Lung microvascular endothelial cell (primary cell): ENCODE measurements at places on chromosomes 3 and 15. TPM values are rescaled to one million over a fixed set of nuclear protein-coding genes. Genes with fewer than 3 reads are reported as not detected.

Gene SEMA4B
- 4.6 and 11.1 TPM in 2 replicates for total RNA-seq

Gene SLC38A3
- under 0.01 TPM in 1 of 2 replicates, not detected in the other for total RNA-seq

Gene CYP11A1
- not detected in 2 replicates for total RNA-seq

Gene CFAP91
- 0.22 TPM in 1 of 2 replicates, not detected in the other for total RNA-seq

Gene ADAMTS9
- 20.6 and 21.1 TPM in 2 replicates for total RNA-seq

Gene IL20RB
- total RNA-seq = 0.22 and 0.79 TPM in 2 replicates

Gene CYP8B1
- not detected in 2 replicates for total RNA-seq

Gene OSTN
- total RNA-seq = not detected in 2 replicates

Gene PDZRN3
- under 0.01 TPM in 1 of 2 replicates, not detected in the other for total RNA-seq

Gene RPS27L
- total RNA-seq = 300 and 306 TPM in 2 replicates

Gene CIDEC
- not detected in 2 replicates for total RNA-seq

Gene PLS1
- total RNA-seq = 0.44 and 0.60 TPM in 2 replicates

Gene MESP2
- not detected in 2 replicates for total RNA-seq

Gene PPP2R3A
- total RNA-seq = 3.2 and 5.2 TPM in 2 replicates

Gene IFT57
- total RNA-seq = 20.6 and 21.4 TPM in 2 replicates

Gene COL6A5
- not detected in 2 replicates for total RNA-seq

Gene SPSB4
- total RNA-seq = under 0.01 TPM in 2 replicates

Gene CCDC39
- not detected in 2 replicates for total RNA-seq

Gene SLC6A11
- not detected in 2 replicates for total RNA-seq

Gene ITIH1
- not detected in 2 replicates for total RNA-seq

Gene RTP1
- total RNA-seq = not detected in 2 replicates

Gene CAMKV
- under 0.01 TPM in 2 replicates for total RNA-seq

Gene PLA2G4D
- not detected in 2 replicates for total RNA-seq

Gene ACAN
- total RNA-seq = not detected in 2 replicates

Gene PTPN23
- 10.5 and 14.1 TPM in 2 replicates for total RNA-seq

Gene CA12
- 0.22 and 0.40 TPM in 2 replicates for total RNA-seq

Gene TRH
- not detected in 2 replicates for total RNA-seq

Gene OR5H2
- total RNA-seq = not detected in 2 replicates

Gene MFAP1
- 14.4 and 20.8 TPM in 2 replicates for total RNA-seq

Gene ZNF385D
- total RNA-seq = 0.22 and 1.8 TPM in 2 replicates

Gene CYP1A1
- total RNA-seq = 8.5 and 115 TPM in 2 replicates

Gene SLC24A5
- total RNA-seq = under 0.01 TPM in 1 of 2 replicates, not detected in the other

Gene CILP
- total RNA-seq = not detected in 2 replicates

Gene SPCS1
- total RNA-seq = 30.2 and 38.4 TPM in 2 replicates

Gene TLR9
- not detected in 2 replicates for total RNA-seq
